Natural killer cell treated with Interleukin-12 subunit alpha and Interleukin-12 subunit beta and Interleukin-15 and Interleukin-18, amount 100 ng/mL, for 72 hours (primary cell): ENCODE measurements at places on chromosomes 1 and 21.

GRCh38 chr1:202227997-202228401, 34.4 kb downstream of the LGR6 start:
- H3K36me3 ChIP-seq, result peaks cover 4% of the 10 kb centered on the region
- DNase-seq, result no peak
- no peaks in the 10 kb centered on the region for H3K27me3 ChIP-seq

DNA sequence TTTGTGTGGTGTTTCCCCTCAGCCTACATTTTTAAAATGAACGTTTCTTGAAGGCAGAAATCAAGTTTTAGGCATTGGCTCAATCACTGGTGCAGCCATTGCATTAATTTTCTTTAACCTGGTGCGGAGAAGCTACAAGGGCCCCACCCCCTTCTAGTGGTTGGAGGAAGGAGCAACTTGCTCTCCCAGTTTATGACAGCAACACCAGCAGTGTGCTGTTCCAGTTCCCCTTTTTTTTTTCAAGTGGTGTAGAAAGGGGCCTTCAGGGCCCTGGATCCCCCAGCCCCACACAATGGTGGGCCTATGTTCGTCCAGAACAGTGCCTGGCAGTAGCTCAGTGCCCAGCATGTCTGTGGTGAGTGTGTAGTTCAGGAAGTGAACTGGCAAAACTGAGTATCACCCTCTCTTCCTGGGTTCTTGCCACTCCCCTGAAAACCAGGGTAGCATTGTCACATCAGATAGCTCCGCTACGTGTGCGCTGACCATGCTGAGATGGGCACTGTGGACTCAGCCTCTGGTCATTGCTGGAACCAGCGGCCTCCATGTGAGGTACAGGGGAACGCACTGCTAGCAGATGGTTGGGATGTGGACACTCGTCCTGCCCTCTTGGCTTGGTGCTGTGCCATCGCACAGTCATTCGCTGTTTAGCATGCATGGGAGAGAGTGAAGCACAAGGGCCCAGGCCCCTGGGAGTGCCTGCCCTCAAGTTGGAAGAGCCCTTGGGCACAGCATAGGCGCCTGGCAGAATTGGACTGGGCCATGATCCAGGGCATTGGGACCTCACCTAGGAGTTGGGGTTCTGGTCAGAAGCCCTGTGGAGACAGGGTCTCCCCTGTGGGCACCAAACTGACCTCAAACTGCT, 7.2 kb downstream of the ARF1 start:
- peaks cover 12% of the 10 kb centered on the region for H3K36me3 ChIP-seq
- peaks cover 80% of the 10 kb centered on the region for H3K4me1 ChIP-seq
- peak overlapping the region; percentile 74 for H3K27ac ChIP-seq
- no peaks in the 10 kb centered on the region for H3K27me3 ChIP-seq
- H3K4me3 ChIP-seq, result peak overlapping the region; percentile 74
- no peak for DNase-seq

DNA sequence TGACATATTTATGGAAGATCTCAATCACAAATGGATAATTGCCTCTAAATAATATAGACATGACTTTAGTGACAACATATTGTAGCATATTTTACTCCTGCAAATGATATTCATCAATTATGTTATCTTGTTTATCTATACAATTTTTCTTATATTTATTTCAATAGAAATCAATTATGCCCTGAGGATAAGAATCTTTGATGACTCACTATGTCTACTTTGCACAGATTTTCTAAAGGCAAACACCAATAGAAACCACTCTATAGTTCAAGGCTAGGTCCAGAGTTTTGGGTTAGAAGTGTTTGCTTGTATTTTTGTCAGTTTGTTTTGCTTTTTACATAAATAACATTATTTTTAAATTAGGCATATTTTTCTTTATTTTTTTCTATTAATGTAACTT, 879.0 kb downstream of the LTN1 start:
- no peaks in the 10 kb centered on the region for H3K4me1 ChIP-seq
- DNase-seq, result no peak
- no peaks in the 10 kb centered on the region for H3K27me3 ChIP-seq

DNA sequence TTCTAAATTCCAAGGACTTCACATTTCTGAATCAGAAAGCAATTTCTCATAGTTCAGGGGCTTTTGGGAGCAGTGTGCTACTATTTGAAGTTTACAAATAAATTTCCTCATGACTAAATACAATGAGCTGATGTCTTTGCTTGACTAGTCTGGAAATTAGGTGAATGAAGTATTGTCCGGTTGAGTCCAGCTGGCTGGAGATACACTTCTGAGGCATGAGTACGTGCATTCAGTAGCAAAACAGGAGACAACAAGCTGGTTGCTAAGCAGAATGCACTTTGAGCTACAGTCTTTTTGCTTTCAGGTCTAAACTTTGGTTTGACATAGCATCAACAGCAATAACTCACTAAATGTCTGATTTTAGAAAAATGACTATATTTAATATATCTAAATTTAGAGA, 27.1 kb downstream of the ZNHIT6 start:
- DNase-seq, result no peak
- H3K27me3 ChIP-seq, result no peaks in the 10 kb centered on the region
- no peak overlapping the region for H3K27ac ChIP-seq
- peaks cover 5% of the 10 kb centered on the region for H3K4me1 ChIP-seq
- H3K4me3 ChIP-seq, result no peak overlapping the region

DNA sequence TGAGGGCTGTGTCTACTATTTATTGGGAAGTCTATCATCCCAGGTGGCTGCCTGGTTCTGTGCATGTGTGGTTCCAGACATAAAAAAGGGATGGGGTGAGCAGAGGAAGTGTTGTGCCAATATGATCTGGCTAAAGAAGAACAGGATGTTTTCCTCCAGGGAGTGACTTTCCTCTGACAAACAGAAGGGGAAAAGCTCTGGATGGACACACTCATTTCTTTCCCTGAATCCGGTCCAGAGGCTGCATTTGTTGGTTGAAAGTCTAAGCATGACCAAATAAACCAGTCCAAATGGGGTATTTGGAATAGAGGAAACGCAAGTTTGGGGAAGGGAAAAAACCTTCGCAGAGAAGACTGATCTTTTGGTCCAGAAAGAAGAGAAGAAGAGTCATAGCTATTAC, 12.7 kb downstream of the GREM2 start:
- peaks cover 8% of the 10 kb centered on the region for H3K27me3 ChIP-seq
- H3K4me1 ChIP-seq, result no peaks in the 10 kb centered on the region
- no peak overlapping the region for H3K4me3 ChIP-seq
- no peak overlapping the region for H3K27ac ChIP-seq

DNA sequence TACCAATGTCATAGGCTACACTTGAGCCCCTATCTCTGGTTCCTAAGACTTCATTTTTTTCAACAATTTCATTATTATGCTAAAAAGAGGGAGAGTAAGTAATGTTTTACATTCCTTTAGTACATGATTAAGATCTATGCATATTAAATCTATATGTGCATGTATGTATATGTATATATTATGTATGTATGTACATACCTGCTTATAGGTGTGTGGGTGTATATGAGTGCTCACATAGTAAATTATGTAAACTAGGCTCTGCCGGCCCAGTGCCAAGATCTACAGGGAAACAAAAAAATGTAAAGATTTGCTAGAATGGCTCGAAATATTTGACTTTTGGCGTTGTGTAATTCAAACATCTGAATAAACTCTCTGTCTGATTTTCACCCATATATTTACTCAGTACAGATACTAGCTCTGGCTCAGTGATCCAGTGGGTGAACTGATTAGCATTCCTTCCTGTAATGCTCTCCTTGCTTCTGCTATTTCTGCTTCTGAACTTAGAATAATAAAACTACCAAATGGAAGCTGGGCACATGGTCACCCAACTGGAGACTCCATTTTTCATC, 113.1 kb upstream of the FGGY start:
- no peak for DNase-seq
- H3K4me3 ChIP-seq, result no peak overlapping the region
- H3K27ac ChIP-seq, result no peak overlapping the region

DNA sequence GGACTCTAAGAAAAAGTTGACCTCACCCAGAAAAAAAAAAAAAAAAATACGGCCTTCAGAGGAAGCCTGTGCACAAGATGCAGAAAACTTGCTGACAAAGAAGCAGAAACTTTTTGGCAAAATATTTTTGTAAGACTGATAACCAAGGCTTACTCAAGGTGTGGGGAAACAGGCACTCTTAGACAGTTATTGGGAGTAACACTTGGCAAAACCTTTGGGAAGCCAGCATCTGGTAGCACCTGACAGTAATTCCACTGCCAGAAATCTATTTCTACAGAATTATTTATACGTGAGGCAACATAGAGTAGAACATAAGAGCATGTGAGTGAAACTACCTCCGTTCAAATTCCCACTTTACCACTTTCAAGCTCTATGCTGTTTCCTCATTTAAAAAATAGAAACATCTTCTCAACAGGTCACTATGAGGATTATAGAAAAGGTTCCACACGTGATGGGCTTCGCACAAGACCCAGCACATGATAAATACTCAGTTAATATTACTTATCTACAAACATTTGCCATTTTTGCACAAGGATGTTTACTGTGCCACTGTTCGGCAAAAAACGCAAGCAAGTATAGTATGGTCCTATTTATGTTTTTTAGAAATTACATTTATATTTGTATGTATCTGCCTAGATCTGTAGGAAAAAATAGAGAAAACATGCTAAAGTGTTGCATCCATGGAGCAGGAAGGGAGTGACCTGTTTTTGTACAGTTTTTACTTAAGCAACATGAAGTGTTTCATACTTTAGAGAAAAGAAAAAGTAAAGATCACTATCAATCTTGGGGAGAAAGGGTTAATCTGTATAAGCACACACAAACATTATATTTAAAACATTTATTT, 22.2 kb downstream of the MRPL39 start:
- no peak overlapping the region for H3K27ac ChIP-seq
- H3K36me3 ChIP-seq, result peaks cover 36% of the 10 kb centered on the region
- H3K27me3 ChIP-seq, result no peaks in the 10 kb centered on the region
- H3K4me3 ChIP-seq, result no peak overlapping the region
